Suppressor macrophage treated with lipopolysaccharide for 1 hour (primary cell): ENCODE measurements at places on chromosomes 4 and X.

DNA sequence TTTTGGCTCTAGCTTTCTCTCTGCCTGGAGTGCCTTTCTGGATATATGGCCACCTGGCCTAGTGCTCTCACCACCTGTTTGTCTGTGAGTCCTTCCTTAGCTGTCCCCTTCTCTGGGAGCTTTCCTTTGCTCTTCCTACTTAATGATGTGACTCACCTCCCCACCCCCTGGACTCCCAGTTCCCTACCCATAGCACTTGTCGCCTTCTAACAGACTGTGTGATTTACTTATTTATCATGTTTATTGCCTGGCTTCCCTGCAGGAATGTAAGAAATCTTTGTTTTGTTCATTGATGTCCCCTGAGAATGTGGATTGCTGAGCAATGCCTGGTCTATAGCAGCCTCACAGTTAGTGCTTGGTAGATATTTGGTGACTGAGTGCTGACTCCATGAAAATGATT, 18.9 kb downstream of the ADD1 start:
- DNase-seq, result peak; percentile 56

DNA sequence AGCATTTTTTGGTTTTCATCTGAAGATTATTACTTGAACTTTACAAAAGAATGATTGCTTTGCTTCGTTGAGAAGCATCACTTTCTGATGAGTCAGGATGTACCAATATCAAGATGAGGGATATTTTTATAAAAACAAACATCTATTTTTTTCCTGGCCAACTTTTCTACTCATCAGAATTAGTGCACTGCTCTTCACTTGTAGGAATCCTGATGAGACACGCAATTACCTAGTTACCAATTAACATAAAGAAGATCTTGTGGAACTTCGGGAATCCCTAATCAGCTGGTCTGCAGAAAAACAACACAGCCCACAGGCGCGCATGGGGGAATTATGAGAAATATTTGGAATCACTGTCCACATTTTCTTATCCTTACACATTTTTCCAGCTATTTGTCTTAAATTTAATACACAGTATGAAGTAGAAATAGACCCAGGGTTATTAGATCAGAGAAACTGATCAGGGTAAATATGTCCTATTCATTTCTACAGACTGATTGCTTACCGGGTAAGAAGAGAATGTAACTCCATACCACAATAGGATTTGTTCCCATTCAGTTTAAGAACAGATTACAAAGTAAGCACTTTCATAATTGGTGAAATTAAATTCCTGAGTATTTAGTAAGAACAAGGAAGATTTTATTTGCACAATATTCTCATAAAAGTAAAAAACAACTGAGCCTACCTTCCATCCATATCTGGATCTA, 50.9 kb downstream of the MFAP3L start:
- DNase-seq, result no peak

- DNase-seq, result no peak
These were observed 304.4 kb downstream of the DHX15 start for GRCh38 chr4:24279911-24280375.

GRCh38 chr4:73707269-73707875, 33.0 kb upstream of the CXCL8 start:
- no peak for DNase-seq

DNA sequence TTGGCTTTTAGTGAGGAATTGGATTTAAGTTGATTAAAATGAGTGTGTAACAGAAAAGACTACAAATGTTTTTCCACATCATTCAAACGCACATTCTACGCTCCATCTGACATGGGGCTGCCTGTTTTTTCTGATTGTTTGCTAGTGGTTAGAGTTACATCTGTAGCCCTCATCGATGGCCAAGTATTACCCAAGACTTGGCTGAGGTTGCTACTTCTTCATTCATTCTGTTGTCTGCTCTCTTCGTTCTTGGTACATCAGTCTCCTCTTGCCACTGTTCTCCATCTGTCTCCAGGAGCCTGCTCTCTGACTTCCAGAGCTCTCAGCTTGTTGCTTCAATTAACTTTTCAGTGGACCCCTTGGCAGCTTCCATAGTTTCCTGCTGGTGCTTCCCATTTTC, 1844.6 kb upstream of the TENM3 start:
- no peak for DNase-seq

DNA sequence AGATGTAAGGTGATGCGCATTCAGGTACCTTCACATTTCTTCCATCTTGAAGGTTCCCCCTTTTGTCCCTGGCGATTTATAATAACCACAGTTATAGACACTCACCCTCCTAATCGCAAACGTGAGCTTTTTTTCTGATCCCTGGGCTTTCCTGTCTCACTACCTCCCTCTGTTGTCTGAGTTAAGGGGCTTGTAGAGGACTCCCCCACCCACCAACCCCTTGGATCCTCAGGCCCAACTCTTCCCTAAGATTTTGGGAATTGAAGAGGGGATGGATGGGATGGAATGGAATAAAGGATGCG, 1.4 kb downstream of the CNKSR2 start:
- no peak for DNase-seq

DNA sequence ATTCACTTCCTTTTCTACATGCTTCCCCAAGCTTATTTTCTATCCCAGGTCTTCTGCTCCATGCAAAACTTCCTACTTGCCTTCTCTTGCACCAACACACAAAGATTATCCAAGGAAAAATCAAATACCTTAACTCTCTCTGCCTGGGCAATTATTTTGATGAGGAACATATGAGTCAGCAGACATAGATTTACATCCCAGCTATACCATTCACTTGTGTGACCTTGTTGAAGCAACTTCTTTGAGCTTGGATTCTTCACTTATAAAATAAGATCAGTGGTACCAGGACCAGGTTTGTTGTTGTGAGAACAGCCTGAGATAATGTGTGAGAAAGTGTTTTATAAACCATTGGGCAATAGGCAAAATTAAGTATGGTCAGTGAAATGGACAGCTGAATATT, 39.1 kb upstream of the TMEM192 start:
- DNase-seq, result no peak

- no peak for DNase-seq
These were observed 254.6 kb downstream of the CHIC1 start for GRCh38 chrX:73817393-73818199.

DNA sequence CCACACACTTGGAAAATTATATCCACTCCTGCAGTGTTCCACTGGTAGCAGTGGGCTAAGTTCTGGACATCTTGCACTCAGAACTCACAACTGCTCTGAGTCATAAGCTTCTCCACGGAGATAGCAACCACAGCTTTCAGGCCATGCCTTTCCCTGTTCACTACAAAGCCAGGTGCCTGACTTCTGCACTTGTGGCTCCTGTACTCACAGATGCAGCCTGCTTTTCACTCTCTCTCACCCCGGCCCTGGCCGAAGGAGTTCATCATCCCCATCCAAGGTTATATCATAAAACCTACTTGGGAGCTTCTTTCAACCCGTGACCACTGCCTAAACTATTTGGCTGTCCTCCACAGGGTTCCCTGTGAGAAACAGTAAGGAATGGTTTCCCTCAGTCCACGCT, 999.4 kb downstream of the GLUD2 start:
- no peak for DNase-seq

- DNase-seq, result no peak
These were observed 56.3 kb downstream of the CCDC149 start for GRCh38 chr4:24856586-24856985.

- no peak for DNase-seq
These were observed 21.1 kb upstream of the ARAF start for GRCh38 chrX:47539860-47540259.

DNA sequence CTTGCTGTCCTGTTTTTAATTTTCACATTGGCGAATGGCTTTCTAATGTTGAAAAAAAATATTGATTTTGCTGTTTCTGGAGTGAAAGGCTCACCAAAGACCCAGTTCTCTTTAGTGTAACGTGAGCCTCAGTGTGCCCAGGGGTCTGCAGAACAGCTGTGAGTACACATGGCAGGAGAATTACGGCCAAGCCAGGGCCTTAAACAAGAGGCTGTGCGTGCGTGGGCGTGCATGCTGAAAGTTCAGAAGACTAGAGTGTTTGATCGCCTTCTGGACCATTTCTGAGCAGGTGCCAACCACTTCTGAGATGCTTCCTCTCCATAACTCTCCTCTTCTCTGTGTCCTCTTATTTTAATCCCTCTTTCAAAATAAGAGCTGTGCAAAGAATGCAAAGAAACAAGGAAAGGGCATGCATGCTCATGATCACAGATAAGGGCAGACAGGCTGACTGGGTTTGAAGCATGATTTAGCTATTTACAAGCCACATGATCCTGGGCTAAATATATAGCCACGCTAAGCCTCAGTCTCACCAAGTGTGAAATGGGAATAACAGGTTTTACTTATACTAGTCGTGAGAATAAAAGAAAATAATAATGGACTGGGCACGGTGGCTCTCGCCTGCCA, 9.9 kb downstream of the PHEX start:
- DNase-seq, result no peak

DNA sequence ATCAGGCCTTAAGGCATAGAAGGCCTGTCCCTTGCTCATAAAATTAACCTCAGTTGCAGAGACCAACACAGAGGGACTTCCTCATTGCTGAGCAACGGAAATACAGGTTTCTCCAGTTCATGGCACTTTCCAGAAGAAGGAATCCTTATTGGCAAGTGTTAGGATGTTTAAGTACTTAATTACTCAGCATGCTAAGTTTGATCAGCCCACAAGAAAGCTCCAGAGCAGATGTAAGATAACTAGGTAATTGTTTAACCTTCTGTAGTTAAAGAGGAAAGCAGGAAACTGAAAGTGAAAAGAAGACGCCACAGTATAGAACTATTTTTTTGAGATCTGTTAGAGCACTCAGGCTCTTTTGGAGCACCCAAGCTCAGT, 33.5 kb downstream of the SMS start:
- DNase-seq, result no peak

DNA sequence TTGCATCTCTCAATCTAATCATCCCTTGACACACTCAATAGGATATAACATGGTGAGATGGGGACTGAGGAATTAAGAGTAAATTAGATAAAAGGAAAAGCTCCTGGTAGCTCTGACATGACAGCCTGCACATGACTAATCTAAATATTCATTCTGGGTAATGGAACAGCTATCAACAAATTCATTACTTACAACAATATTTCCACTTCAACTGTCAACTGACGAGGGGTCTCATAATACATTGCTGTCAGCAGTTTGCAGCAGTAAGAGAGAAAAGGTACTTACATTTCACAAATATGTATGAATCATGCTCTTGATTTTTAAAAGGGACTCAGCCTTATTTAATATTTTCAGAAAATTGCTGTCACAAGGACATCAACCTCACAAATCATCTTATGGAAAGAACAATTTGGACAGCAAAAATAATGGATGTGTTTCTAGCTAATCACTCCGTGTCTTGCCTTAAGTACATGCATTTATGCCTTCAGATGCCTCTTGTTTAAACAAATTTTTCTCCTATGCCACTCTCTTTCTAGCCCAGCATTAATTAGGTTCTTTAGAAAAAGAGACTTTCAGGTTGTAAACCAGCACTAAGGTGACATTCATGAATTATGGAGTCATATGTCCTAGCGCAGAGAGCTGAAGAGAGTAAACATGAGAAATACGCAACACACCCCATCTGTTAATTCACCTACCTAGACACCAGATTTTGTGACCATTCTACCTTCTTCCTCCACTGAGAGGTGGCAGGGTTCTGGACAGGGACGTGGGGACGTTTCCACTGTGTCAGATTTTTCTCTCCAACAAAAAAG, 99.6 kb upstream of the TMEM150C start:
- DNase-seq, result no peak

DNA sequence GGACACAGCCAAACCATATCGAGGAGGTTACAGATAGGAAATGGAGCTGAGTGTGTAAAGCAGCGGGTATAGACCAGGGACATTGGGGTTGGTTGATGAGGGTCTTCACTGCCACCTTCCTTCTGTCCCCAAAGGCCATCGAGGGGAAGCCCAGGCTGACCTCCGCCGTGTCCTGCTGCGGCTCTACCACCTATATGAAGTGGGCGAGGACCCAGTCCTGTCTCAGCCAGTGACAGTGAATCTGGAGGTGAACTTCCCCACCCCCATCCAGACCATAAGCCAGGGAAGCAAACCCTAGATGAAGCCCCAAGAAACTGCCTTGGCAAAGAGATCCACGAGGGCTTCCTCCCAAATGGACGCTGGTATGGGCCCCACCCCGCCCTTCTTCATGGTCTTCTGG, 23.2 kb upstream of the MRFAP1 start:
- DNase-seq, result no peak

- no peak for DNase-seq
These were observed 88.5 kb downstream of the HADH start for GRCh38 chr4:108078024-108078733.

DNA sequence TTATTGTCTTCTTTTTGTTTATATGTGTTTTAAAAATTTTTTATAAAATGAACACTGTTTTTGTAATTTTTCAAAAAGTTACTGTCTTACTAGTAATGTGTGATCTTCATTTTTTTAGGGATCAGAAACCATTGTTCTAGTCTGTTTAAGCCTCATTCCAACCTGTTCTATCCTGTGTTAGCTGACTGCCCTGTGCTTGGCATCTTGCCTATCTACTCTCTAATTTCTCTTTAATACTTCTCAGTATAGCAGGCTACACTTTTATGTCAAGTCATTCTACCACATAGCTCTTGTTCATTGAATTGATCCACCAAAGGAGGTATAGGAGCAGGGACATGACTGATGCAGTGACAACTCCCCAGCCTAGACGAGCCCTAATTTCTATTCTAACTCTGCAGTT, 70.2 kb upstream of the PLS3 start:
- DNase-seq, result no peak

DNA sequence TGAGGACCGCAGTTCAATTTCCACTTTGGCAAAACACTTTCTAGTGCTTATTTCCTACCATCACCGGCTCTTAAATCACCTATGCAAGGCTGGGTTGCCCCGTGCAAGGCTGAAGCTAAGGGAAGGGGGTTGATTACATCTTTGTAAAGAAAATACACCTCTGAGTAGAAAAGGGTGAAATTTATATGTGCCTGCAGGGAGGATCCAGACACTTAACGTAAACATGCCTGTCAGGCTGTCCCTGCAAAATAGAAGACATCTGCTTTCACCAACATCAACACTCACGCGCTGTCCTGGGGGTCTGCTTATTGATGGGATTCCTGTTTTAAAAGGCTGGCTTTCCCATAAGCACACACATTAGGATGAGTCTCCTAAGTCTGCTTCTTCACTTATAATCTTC, 92.0 kb downstream of the PRKX start:
- no peak for DNase-seq

GRCh38 chrX:1111601-1112300, 100.7 kb downstream of the CRLF2 start:
- DNase-seq, result no peak

DNA sequence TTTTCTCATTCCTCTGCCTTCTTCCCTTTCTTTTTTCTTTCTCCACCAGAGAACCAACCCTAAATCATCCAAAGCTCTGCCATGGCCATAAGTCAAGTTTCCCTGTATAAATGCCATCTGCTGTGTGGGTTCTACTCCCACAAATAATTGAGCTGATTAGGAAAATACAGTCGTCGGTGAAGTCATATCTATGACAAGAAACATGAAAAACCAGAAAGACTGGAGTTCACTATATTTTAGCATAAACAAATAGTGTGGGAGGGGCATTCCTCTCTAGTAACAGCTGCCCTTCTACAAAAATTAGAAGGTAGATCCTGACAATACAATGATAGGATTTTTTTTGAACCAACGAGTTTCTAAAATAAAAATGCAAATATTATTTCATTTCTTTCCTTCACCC, 48.8 kb downstream of the SPOCK3 start:
- no peak for DNase-seq
